ENCODE measurements at places on chromosomes 3 and 15. TPM values are rescaled to one million over a fixed set of nuclear protein-coding genes. Genes with fewer than 3 reads are reported as not detected.

- no peak overlapping the region for H3K4me3 ChIP-seq
- no peak for DNase-seq
- H3K27me3 ChIP-seq: no peaks in the 10 kb centered on the region
- H3K4me1 ChIP-seq: no peaks in the 10 kb centered on the region
Measured at GRCh38 chr3:114213292-114213626, 24.1 kb downstream of the ZNF80 start.

DNA sequence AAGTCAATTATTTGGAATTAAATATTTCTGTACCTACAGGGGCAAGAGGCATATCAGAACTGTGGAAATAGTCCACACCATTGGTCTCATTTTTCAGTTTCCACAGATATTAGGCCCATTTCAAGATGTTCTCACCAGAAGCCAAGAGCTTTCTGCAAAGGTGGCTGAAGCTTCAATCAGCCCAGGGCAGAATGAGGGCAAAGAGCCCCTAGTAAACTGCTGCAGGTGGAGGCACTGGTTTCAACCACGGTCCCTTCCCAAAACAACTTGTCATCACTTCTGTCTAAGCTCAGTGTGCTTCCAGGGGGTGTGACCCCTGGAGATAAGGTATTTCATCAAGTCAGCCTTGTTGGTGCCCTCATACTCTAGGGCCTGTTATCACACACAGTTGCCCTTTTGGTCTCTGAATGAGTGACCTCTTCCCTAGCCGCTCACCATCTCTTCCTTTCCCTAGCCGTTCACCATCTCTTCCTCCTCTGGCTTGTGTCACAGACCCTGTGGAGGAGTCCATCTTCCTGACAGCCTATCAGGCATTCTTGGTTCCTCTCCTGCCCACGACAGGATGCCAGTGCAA is 21.2 kb downstream of the IL17RD start:
- H3K27ac ChIP-seq: no peak overlapping the region
- no peaks in the 10 kb centered on the region for H3K36me3 ChIP-seq
- no peaks in the 10 kb centered on the region for H3K4me1 ChIP-seq

AHSG gene
- 2,043 TPM for total RNA-seq

GADL1 gene
- not detected for total RNA-seq

- H3K27me3 ChIP-seq: no peaks in the 10 kb centered on the region
- no peak overlapping the region for H3K4me3 ChIP-seq
- H3K4me1 ChIP-seq: peaks cover 20% of the 10 kb centered on the region
Measured at GRCh38 chr3:65284961-65285360, 597.2 kb upstream of the ADAMTS9 start.

- peaks cover 14% of the 10 kb centered on the region for H3K36me3 ChIP-seq
- no peaks in the 10 kb centered on the region for H3K4me1 ChIP-seq
- H3K27me3 ChIP-seq: no peaks in the 10 kb centered on the region
Measured at GRCh38 chr3:152466784-152467183, 198.1 kb downstream of the MBNL1 start.

TNFSF10 gene
- 5.3 TPM for total RNA-seq

DNA sequence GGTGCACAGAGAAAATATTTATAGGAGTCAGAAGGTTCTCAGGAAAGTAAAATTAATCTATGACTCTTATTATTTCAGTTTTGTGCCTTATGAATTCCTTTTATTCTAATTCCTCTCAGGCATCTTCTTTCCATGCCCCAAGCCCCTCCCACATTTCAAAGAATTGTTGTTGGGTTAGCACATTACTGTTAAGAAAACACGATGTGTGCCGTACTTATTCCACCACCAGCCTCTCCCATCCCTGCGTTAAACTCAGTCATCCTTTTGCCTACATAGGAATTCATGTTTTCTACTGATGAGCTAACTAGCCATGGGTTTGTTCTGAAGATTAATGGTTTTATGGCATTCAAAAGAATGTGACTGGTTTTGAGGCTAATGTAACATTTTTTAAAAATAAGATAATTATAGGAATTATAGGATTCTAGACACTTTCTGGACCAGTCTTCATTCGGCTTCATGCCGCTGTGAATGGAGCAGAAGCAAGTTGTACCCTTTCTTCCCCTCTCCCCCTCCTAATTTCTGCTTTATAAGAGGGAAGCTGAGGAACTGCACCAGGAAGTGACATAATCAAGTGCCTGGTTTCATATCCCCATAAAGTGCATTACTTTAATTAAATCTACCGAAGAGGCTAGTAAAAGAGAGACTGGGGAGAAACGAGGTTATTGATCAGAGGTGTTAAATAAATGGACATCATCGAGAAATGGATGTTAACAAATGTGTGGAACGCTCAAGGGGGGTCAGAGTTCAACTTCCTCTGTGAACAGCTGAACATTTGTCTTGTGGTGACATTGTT is 12.3 kb upstream of the MB21D2 start:
- H3K36me3 ChIP-seq: no peaks in the 10 kb centered on the region
- no peak for DNase-seq
- no peaks in the 10 kb centered on the region for H3K27me3 ChIP-seq
- H3K4me1 ChIP-seq: no peaks in the 10 kb centered on the region
- no peak overlapping the region for H3K4me3 ChIP-seq

DNA sequence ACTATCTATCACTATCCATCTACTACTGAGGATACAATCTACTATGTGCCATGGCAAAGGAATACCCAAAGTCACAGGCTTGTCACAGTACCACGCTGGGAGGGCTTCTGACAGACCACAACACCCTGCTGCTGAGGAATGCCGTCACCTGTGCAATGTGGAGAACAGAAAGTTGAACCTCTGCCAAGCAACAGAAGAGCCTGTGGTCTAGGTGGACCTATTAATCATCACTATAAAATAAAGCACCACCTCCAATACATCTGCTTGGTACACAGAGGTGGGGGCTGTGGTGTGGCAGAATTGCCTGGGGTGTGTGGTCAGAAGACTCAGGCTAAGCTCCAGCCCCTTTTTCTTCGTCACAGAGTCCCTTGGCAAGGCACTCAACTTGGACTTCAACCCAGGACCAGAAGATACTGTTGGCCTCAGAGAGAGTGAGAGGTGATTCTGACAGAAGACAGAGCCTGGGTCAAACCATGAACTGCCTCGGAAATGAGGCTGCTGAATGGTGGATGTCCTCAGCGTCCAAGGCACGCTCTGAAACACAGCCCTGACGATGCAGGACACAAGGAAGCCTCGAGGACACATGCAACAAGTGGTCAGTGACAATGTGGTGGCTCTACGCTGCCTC is 189.4 kb upstream of the CHRNA7 start:
- no peaks in the 10 kb centered on the region for H3K36me3 ChIP-seq
- H3K4me3 ChIP-seq: no peak overlapping the region
- no peaks in the 10 kb centered on the region for H3K4me1 ChIP-seq
- no peak for DNase-seq
